GM23338 (cell line): ENCODE measurements at places on chromosomes 12 and 14.

DNA sequence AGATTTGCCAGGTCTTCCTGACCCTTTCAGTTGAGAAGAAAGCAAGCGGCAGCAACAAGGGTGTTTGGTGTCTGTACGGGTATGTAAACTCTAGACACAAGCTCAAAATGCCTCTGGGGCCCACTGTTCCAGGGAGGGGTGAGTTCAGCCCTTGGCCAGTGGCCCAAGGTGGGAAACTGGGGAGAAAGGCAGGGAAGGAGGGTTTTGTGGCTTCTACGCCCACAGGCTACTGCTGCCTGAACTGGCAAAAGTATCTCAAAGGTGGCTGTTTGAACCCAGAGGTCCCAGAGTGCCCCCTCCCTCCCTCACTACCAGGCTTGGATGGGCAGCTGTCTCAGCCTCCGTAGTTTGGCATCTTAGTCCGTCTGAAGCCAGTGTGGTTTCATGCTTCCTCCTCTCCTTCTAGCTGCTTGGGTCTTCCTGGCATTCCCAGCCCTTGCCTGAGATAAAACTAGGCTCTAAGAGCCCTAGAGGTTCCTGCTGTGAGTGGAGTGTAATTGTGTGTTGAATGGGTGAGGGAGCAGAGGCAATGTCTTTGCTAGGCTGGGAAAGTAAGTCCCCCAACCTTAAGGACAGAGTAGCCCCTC, 5.5 kb downstream of the HOXC5 start:
- H3K27me3 ChIP-seq: peaks cover 100% of the 10 kb centered on the region
- no peak overlapping the region for H3K27ac ChIP-seq
- DNase-seq: no peak
- no peaks in the 10 kb centered on the region for H3K36me3 ChIP-seq
- peaks cover 14% of the 10 kb centered on the region; the same call in 1 of the 2 replicates for H3K4me1 ChIP-seq

GRCh38 chr12:90682398-90682797, 272.6 kb downstream of the CCER1 start:
- H3K36me3 ChIP-seq: no peaks in the 10 kb centered on the region
- no peak for DNase-seq
- H3K4me1 ChIP-seq: no peaks in the 10 kb centered on the region

GRCh38 chr12:127178463-127178862, 1088.5 kb upstream of the TMEM132C start:
- DNase-seq: no peak
- 0 out of 2 replicates have a peak, but pooled peaks cover 5% of the 10 kb centered on the region for H3K36me3 ChIP-seq
- no peaks in the 10 kb centered on the region for H3K27me3 ChIP-seq

DNA sequence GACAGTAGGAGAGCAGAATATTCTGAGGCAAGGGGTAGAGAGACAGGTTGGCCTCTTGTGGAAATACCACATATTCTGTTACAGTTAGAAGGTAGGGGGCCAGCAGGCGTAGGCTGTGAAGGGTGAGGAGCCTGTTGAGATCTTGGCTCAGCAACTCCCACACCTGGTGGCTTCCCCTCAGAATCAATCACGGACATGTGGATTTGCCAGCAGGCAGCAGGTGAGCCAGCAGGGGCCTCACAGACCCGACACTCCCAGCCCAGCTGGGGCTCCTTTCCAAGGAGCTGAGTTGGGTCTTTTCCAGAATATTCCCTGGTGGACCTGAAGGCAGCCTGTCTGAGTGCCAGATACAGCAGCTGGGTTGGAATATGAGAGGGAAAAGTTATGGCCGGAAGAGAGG, 150.0 kb upstream of the CRY1 start:
- no peak overlapping the region for H3K4me3 ChIP-seq
- no peak for DNase-seq
- H3K36me3 ChIP-seq: no peaks in the 10 kb centered on the region
- H3K27ac ChIP-seq: no peak overlapping the region

- no peaks in the 10 kb centered on the region for H3K36me3 ChIP-seq
- H3K27ac ChIP-seq: peak overlapping the region; percentile 63; the same call in 1 of the 2 replicates
- H3K4me1 ChIP-seq: peaks cover 37% of the 10 kb centered on the region
- H3K27me3 ChIP-seq: peaks cover 23% of the 10 kb centered on the region
- peak overlapping the region; percentile 96 for H3K4me3 ChIP-seq
- peak; percentile 65 for DNase-seq
Measured at GRCh38 chr12:49706351-49707127, 666 bp downstream of the FMNL3 start.

- DNase-seq: no peak
- H3K36me3 ChIP-seq: no peaks in the 10 kb centered on the region
- no peaks in the 10 kb centered on the region for H3K27me3 ChIP-seq
- no peak overlapping the region for H3K4me3 ChIP-seq
- no peak overlapping the region for H3K27ac ChIP-seq
Measured at GRCh38 chr12:111260732-111261131, 108.2 kb downstream of the PHETA1 start.

DNA sequence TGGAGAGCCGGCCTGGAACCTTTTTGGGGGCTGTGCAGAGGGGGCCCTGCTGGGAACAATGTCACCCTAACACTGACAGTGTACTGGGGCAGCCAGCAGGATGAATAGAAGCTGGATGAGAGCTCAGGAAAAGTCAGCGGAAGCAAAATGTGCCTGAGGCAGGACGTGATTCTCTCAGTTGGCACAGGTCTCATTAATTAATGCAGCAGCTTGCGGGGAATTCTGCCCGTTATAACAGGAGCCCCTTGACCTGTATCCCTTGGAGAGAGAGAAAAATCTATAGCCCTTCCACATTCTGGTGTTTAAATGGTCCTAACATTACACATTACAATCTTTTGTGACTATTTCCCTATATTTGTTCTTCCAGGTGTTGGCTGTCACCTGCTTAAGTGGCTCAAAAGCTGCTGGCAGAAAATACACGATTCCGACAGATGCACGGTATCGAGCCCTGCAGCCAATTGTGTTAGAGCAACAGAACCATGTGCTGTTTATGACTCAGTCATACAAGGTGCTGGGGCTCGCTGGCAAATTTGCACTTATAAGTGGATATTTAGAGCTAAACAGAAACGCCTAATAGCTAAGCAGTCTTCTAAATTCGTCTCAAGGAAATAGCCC, 854.7 kb downstream of the AACS start:
- no peak overlapping the region for H3K4me3 ChIP-seq
- no peaks in the 10 kb centered on the region; the same call in 1 of the 2 replicates for H3K36me3 ChIP-seq
- no peak for DNase-seq
- no peaks in the 10 kb centered on the region for H3K4me1 ChIP-seq

GRCh38 chr12:123945287-123946151, 27.1 kb downstream of the CCDC92 start:
- H3K27ac ChIP-seq: no peak overlapping the region
- no peak for DNase-seq
- H3K4me3 ChIP-seq: no peak overlapping the region

DNA sequence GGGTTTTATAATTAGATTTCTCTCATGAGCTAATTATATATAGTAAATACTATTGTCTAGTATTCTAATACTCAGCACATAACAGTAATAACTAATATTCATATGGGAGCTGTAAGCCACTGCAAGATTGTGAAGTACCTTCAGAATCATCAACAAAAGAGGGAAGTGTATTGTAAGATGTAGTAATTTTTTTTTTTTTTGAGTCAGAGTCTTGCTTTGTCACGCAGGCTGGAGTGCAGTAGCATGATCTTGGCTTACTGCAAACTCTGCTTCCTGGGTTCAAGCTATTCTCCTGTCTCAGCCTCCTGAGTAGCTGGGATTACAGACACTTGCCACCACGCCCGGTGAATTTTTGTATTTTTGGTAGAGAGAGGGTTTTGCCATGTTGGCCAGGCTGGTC, 3.1 kb downstream of the GPR33 start:
- no peaks in the 10 kb centered on the region for H3K4me1 ChIP-seq
- H3K4me3 ChIP-seq: no peak overlapping the region
- no peaks in the 10 kb centered on the region for H3K27me3 ChIP-seq
- H3K36me3 ChIP-seq: no peaks in the 10 kb centered on the region
- no peak overlapping the region for H3K27ac ChIP-seq

- H3K36me3 ChIP-seq: no peaks in the 10 kb centered on the region
- no peaks in the 10 kb centered on the region for H3K27me3 ChIP-seq
- no peak overlapping the region for H3K4me3 ChIP-seq
- H3K4me1 ChIP-seq: peaks cover 9% of the 10 kb centered on the region
Measured at GRCh38 chr14:98169170-98169587, 1102.8 kb downstream of the BCL11B start.

GRCh38 chr12:17134315-17134714, 528.4 kb upstream of the LMO3 start:
- no peak overlapping the region for H3K27ac ChIP-seq
- H3K27me3 ChIP-seq: no peaks in the 10 kb centered on the region
- no peak overlapping the region for H3K4me3 ChIP-seq
- DNase-seq: no peak

DNA sequence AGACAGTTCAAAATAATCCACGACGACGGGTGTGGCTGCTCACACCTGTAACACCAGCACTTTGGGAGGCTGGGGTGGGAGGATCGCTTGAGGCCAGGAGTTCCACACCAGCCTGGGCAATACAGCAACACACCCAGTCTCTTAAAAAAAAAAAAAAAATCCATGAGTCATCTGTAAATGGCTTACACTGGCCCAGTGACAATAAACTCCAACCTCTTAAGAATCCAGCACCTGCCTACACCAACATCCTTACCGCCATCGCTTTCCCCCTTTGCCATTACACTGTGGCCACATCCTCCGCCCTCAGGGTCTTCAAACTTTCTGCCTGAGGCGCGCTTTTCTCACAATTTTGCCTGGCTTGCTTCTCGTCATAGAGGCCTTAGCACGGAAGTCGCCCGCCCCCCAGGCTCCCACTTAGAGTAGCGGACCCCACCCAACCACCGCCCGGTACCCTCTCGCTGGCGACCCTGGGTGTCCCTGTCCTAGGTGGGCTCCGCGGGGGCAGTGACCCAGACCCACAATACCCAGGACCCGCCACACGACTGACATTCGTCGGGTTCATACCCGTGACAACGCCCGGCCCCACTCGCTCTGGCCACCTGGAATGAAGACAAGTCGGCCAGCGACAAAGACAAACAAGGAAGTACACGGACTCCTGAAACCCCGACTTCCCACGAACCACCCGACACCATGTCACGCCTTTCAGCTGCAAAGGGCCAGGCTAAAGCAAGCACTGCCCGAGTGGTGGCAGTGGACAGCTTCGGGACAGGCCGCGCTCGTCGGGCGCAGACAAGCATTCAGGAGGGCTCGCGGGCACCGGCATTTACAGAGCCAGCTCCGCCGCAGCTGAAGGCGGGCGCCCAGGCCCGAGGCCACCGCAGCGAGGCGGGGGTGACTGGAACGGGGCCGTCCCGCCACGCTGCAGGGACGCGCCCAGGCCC, 636 bp downstream of the GOLGA3 start:
- peak; percentile 24 for DNase-seq
- H3K4me1 ChIP-seq: peaks cover 8% of the 10 kb centered on the region
- no peaks in the 10 kb centered on the region; the same call in 1 of the 2 replicates for H3K36me3 ChIP-seq
- no peaks in the 10 kb centered on the region for H3K27me3 ChIP-seq

DNA sequence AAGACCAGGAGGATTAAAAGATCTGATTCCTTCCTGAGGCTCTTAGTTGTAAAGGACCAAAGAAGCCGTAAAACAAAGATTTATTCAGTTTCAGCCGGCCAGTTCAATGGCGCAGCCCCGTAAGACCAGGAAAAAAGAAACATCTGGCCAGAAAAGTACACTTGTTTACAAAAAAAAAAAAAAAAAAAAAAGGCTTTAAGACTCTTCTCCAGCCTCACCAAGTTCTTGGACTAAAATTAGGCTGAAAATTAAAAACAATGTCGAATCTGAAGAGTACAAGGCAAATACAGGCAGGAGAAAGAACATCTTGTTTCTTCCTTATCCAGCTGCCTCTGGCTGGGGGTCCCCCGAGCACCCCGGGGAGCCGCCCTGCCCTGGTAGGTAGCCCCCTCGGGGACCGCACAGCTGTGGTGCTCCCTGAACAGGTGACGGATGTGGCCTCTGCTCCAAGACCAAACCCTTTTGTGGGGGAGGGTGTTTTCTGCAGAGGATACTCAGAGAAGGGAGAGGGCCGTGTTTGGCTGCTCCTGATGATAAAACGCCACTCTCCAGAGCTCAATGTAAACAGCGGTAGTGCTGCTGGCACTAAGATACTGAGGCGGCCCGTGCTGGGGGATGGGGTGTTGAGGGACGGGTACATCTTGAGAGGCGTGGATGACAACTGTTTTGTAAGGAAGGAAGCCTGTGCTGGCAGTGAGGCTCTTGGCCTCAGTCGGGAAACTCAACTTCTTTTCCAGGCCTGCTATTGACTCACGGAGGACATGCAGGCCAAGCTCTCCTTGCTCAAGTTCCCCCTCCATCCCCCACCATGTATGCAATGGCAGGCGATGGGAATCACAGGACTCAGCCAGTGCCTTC, 201.0 kb upstream of the DIO3 start:
- no peaks in the 10 kb centered on the region for H3K36me3 ChIP-seq
- no peak overlapping the region for H3K27ac ChIP-seq
- no peak overlapping the region for H3K4me3 ChIP-seq
- H3K27me3 ChIP-seq: no peaks in the 10 kb centered on the region
- no peak for DNase-seq

DNA sequence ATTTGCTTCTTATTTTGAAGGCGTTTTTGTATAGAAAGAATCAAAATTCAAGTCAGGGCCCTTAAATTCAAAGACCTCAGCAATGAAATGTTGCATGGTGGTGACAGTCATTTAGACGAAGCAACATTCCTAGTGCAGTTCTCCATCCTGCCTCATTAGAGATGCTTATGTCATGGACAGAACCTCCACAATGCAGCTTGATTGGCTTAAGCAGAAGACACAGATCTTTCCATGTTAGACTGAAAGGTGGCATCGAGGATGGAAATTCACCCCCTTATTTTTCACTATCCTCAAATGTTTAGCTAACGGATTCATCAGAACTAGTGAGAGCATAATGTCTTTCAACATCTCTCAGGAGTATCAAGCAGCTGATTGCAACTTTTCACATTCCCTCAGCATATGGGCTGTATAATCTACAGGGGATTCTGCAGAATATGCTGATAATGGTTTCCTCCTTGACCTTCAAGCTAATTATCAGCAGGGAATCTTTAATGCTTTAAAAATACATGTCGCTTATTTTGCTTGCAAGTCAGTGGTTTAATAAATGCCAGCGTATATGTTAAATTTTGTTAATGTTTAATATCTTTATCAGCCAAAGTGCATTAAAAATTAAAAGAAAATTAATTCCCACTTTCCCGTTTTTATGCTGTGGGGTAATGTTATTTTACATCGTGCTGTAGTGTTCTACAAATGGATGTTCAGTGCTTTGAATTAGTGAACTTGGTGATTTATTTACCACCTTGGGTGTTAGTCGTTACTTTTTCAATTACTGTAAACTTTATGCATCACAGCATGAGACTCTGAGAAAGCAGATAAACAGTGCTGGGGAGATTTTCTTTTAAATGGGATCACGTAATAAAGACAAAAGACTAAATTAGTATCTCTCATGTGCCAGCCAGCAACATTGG, 12.8 kb upstream of the NRDE2 start:
- H3K27ac ChIP-seq: no peak overlapping the region
- no peaks in the 10 kb centered on the region for H3K27me3 ChIP-seq
- peak; percentile 32 for DNase-seq
- peaks cover 6% of the 10 kb centered on the region; the same call in 1 of the 2 replicates for H3K4me1 ChIP-seq

DNA sequence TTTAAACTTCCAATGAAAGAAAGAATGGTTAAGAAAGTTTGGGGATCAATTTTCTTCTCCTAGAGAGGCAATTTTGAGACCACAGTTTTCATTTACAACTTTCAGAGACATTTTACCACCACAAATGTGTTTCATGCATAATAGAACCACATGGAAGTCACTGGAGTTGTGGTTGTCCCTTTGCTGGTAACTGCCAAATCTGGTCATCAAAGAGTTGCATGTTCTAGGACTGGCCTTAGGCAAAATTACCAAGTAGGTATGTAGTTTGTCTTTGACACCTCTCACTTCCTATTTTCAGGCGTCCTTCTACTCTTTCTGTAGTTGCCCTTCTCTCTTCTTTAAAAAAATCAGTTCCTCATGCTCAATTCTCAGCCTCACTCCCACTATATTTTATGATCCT, 54.3 kb upstream of the TMX1 start:
- no peak overlapping the region for H3K4me3 ChIP-seq
- H3K27me3 ChIP-seq: no peaks in the 10 kb centered on the region
- no peaks in the 10 kb centered on the region for H3K4me1 ChIP-seq
- H3K27ac ChIP-seq: no peak overlapping the region
- H3K36me3 ChIP-seq: no peaks in the 10 kb centered on the region
- DNase-seq: no peak
